Activated T-helper 1 cell treated with Interleukin-2 at 50 U/mL for 16 hours (primary cell): ENCODE measurements at places on chromosomes 4 and X.

GRCh38 chr4:99861120-99861905 lies 32.9 kb downstream of the LAMTOR3 start:
- DNase-seq = no peak

GRCh38 chr4:38237139-38237538 lies 276.9 kb downstream of the PTTG2 start:
- DNase-seq = no peak

DNA sequence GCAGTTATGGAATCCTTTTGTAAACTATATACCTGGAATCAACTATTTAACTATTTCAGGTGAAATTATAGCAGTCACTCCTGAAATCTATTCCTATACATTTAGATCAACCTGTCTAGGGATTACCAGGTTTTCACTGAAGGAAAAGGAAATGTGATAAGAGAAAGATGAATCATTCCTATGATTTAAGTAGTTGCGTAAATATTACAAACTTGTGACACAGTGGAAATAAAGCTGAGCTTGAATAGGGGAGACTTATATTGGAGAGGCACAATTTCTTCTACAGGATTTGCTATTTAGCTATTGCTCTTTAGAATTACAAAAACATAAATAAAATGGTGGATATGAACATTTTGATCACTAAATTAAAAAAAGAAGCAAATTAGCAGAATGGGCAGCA lies 284.1 kb upstream of the EPHA5 start:
- DNase-seq = no peak

DNA sequence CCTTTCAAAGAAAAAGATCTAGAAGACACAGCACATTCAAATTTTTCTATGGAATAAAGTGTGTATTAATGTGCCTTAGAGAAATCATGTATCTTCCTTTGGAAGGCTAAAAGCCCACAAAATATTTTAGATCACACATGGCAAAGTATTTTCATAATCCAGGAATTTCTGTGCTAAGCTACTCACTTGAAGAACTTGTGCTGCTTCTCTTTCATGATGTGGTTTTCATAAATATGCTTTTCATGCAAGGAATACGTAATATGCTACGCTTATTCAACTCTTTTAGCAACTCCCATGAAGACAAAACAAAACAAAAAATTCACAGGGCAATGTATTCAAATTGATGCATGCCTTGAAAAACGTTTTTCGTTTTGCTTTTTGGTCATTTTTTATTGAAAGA lies 125.6 kb downstream of the ARHGAP24 start:
- DNase-seq = no peak

DNA sequence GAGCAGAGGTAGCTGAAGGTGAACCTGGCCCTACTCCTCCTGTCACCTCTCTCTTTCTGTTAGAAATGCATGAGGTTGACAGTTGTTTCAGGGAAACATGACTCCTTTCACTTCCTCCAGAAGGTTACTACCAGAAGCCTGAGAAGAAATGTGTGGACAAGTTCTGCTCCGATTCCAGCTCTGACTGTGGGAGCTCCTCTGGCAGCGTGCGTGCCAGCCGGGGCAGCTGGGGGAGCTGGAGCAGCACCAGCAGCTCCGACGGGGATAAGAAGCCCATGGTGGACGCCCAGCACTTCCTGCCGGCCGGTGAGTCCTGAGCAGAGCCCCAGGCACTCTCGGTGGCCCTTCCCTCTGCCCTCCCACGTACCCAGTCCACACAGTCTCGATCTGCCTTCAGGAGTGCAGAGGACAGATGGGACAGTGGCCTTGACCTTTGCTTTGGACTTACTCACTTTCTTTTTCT lies 61.3 kb upstream of the TLR2 start:
- DNase-seq = no peak
